ENCODE measurements at places on chromosomes 16 and 17.

- no peak for DNase-seq
Observed at GRCh38 chr16:70661918-70662641, 15.7 kb downstream of the IL34 start.

DNA sequence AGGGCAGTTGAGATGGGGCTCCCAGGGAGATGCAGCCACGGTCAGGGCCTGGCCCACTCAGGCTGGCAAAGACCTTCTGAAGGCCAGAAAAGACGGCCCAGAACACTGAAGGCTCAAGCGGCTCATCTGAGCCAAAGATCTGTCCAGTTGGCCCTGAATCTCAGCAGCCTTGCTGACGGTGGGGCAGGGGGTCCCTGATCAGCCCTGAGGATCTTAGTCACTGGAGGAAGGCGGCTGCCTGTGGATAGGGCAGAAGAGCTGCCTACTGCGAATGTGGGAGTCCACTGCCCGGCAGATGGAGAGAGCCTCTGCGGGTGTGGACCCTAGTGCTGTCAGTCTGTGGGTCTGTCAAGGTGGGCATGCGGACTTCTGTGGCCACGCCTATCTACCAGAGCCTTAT is 1738.2 kb downstream of the TP53TG3F start:
- no peak for DNase-seq

DNA sequence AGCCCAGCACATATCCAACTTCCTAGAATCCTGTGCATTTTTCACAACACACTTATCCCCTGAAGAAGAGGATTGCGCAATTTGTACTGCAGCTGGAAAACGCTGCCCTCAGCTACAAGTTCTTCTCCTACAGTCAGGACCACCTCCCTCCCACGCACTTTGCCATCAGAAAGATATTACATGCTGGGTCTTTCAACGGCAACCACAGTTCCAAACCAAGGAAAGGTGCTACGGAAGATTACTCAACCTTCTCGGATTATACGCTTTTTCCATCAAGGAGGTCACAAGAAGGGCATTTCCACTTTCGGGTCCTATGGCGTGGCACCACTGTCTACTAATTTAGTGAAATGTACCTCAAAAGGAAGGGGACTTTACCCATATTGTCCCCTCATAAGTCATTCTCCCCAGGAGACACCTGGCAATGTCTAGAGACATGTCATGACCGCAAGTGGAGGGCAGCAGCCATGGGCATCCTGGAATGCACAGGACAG is 35.2 kb downstream of the USP7 start:
- DNase-seq: no peak

- no peak for DNase-seq
Observed at GRCh38 chr17:66713533-66714042, 121.3 kb upstream of the CACNG5 start.

DNA sequence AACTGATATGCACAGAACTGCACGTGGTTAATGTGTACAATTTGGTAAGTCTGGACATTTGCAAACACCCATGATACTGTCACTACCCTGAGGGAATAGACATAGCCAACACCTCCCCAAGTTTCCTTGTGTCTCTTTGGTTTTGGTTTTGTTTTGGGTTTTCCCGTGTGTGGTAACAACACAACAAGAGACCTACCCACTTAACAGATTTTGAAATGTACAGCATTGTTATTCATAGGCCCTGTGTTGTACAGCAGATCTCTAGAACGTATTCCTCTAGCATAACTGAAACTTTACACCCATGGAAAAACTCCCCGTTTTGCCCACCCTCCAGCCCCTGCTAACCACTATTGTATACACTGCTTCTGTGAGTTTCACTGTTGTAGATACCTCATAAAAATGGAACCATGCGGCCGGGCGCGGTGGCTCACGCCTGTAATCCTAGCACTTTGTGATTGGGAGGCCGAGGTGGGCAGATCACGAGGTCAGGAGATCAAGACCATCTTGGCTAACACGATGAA is 76.3 kb upstream of the TBC1D3K start:
- no peak for DNase-seq

- no peak for DNase-seq
Observed at GRCh38 chr17:44584443-44584842, 27.2 kb downstream of the FZD2 start.

- no peak for DNase-seq
Observed at GRCh38 chr16:65697065-65697464, 575.2 kb upstream of the CDH11 start.

All from WTC11 (cell line).